ENCODE measurements at places on chromosomes 5 and 9.

DNA sequence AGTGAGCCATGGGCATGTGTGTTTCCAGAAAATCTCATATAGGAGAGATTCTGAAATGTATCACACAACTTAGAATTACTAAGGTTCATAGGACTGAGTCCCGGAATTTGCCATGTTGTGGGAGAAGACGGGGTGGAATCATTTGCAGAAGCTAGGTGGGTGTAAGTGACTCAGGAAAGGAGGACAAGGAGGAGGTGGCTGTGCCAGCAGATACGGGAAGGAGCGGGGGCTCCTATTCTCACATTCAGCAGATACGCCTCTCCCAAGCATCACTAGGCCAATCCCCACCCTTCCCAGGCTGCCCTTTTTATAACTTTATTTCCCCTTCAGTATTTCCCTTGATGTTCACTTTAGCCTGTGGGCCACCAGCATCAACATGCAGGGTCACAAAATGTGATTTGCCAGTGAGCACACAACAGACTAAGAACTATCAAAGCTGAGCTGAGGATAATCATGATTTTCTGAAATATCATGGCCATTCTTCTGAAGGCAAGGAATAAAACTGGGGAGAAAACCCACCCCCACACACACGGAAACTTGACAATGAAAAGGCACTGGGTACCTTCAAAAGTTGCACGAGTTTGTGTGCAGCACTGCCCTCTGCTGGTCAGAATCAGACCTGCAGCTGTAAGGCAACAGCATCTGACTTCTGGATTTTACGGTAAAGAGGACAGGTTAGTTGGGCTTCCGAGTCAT lies 133.2 kb downstream of the MTX3 start:
- DNase-seq, result peak; percentile 76

DNA sequence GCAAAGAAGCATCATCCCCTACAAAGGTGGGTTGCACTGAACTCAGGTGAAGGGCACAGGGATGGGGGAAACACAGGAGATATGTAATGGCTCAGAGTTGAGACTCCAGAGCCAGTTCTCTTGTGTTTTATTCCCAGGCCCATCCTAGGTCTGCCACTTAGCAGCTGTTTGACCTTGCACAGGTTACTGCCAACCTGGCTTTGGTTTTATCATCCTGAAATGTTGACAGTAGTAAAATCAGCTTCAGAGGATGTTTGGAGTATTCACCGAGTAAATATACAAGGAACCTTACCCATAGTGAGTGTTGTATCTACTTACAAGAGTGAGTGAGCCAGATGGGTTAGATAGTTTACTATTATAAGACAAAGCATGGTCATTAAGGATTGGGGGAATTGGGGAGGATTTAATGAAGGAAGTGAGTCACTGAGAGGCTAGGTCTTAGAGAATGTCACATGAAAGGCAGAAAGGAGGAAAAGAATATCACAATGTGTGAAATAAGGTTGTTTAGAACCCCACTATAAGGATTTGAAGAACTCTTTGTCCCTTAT lies 141.3 kb downstream of the MAN2A1 start:
- DNase-seq, result no peak

- DNase-seq, result no peak
These were observed 4.5 kb downstream of the EBF1 start for GRCh38 chr5:159095151-159095721.

- DNase-seq, result no peak
These were observed 56.4 kb upstream of the DAPK1 start for GRCh38 chr9:87441251-87441650.

- no peak for DNase-seq
These were observed 3.3 kb upstream of the PRLR start for GRCh38 chr5:35233601-35234000.

DNA sequence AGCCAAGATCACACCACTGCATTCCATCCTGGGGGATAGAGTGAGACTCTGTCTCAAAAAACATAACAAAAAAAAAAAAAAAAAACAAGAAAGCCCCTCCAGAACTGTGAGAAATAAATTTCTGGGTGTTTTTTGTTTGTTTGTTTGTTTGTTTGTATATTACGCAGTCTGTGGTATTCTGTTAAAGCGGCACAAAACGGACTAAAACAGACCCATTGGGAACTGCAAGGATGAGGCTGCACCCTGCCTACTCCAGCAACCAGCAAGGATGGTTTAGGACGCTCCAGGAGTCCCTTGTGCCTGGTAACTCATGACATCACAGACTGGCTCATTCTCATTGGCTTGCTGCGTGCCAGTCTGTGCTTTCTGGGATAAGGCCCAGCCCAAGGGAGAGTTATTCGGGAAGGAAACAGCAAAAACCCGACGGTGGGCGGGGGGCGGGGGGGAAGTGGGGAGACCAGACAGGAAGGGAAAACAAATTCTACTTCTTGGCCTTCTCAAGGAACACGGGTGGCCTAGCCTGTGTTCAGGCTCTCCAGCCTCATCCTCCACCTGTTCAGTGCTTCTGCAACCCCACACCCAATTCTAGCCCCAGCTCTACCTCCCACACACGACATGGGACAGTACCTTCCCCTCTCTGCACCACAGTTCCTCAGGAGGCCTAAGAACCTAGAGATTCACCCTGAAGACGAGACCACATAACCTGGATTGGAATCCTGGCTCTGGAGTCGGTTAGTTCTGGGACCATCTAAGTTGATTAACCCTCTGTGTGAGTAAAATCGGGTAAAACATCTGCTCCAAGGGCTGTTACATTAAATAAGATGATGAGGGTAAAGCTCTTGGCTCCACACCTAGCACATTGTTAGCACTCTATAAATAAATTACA lies 2.8 kb downstream of the CD74 start:
- DNase-seq, result peak; percentile 27

GRCh38 chr5:178116143-178116885 lies 3.0 kb downstream of the N4BP3 start:
- peak; percentile 49 for DNase-seq

DNA sequence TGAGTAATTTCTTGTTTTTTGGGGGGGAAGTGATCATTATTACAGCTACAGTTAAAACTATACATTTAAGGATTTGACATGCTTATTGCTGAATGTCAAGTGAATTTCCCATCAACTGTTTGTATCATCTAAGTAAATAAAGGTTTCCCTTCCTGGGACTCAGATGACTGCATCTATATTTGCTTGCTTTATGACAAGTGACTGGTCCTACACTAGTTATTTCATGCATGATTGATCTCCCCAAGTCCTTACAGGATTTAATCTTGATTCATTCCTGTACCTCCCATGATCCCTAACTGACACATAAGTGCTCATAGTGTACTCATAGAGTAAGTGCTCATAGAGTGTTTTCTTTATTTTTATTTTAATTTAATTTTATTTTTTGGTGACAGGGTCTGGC lies 2.8 kb downstream of the TXNDC8 start:
- no peak for DNase-seq

DNA sequence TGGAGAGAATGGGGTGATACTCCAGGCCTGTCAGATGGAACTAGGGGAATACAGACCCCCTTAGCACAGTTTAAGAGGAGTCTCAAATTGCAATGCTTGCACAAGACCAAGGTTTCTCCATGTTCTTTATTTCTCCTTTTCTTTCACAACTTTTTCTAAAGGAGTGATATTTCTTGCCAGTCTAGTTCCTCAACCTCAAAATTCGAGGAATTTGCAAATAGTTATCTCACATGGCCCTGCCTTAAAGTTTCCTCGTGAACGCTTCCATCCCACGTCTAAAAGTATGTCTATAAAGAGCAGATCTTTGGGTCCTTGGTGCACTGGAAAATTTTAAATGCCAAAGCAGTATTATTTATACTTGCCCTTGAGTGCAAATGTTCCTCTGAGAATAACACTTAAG lies 373.8 kb upstream of the KLF4 start:
- no peak for DNase-seq

GRCh38 chr5:44360919-44361318 lies 28.3 kb downstream of the FGF10 start:
- no peak for DNase-seq

DNA sequence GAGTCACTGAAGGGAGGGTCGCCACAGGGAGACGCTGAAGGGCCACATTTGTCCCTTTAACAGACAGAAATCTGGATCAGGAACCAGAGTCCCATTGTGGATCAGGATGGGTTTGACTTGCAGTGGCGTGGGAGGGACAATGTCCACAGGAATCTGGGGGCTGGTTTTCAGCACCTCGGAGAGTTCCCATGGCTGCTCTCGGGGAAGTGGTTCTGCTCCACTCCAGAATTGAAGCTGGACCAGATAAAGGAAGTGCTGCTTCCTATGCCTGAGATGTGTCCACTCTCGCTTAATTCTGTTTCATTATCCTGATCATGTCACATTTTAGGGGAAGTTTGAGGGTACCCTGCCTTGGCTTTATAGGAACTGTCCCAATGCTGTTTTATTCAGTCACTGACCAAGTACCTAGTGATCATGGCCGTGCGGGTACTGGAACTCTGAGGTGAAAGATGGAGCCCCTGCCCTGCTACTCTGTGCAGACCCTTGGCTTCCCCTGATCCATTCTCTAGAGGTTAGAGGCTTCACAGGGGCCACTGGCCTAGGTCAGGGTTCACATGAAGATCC lies 28.7 kb downstream of the ENHO start:
- peak; percentile 3 for DNase-seq

Measured in activated T-cell treated with anti-CD3 and anti-CD28 coated beads for 1 hour (primary cell).